ENCODE measurements at places on chromosomes 7 and 10.

DNA sequence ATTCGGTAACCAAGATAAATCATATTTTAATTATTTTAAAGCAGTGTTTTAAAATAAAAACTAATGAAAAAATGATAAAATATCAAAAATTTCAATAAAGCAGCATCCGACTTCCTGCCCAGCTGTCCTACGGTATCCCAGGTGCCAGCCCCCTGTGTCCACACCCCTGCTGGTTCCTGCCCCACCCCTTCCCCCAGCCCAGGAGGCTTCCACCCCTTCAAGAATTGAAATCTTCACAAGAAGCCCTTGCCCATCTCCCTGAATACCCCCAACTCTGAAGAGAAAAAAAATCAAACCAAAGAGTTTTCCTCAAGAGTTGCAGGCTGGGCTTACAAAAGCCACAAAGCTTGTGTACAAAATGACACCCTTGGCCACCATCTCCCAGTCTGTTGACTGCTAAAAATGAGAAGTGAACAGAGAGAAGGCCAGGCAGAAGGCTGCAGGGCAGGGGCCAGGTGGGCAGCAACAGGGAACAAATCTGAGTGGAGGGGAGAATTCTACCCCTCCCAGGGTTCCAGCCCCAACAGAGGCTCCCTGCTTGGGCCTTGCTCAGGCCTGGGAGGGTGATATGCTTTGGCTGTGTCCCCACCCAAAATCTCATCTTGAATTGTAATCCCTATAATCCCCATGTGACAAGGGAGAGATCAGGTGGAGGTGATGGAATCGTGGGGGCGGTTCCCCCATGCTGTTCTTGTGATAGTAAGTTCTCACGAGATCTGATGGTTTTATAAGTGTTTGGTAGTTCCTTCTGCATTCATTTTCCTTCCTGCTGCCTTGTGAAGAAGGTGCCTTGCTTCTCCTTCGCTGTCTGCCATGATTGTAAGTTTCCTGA, 14.5 kb downstream of the GPRIN2 start:
- no peak for DNase-seq

DNA sequence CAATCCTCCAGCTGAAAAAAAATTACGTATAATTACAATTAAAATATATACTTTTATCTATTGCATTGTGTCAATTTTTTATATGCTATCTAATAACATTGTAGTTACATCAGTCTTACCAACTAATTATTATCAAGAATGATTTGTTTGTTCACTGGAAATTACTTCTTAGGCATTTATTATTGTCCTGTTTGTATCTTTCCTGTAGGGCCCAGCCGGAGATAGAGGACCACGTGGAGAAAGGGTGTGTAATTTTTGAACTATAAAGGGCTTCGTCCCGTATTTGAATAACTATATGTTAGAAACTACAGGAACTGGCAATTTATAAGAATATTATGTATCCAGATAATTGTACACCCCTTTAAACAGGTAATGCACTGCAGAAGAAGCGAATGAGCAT, 4.1 kb downstream of the COL1A2 start:
- DNase-seq, result no peak

GRCh38 chr7:414681-415560, 104.7 kb downstream of the PDGFA start:
- no peak for DNase-seq

DNA sequence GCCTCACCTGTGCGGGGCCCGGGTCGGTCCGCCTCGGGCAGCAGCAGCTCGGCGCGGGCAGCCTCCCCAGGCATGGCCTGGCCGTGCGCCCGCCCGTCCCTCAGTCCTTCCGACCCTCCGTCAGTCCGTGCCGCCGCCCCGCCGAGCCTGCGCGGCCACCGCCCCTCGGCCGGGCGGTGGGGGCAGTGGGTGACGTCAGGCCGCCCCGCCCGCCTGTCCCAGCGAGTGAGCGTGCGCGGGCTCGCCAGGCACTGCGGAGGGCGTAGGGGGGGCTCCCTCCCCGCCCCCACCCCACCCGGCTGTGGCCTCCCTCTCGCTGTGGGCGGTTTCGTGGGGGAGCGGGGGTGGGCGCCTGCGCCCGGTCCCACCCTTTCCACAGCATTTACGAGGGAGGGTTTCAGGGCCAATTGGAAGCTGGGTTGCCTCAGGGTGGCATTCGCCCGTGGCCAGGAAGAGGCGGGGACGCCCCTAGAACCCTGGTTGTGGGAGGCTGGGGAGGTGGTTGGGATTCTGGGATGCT, at the start of gene NACAD:
Gene NACAD, minus strand, starts transcription at position 149 of the 520 bp plus-strand sequence. Its CDS starts 75 bp downstream, at position 74.
- DNase-seq, result no peak

DNA sequence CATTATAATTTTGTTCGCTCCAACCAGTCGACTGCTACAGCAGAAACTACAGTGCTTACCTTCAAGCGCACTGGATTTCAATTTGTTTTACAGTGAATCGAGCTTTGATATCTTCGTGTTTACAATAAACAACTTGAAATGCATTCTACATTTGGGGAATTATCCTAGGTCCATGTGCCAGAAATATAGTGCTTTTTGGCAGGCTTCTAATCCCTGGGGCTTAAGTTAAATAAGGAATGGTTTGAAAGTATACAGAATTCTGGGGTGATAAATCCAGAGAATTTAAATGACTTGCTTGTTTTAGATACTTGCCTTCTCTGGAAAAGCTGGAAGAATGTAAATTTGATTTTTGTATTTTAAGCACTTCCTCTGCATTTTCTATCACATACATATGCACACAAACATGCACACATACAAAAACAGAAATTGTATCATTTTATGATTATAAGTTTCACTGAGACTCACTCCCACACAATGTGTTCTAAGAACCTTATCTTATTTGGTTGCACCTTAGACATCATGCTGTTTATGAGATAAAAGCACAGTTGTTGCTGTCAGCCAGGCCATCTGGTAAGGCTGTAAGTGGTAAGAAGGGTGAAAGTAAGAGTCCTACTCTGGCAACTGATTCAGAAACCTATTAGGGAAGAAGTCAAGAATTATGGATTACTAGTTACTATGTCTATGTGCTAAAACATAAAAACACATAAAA, 347.2 kb upstream of the KCND2 start:
- DNase-seq, result no peak

- no peak for DNase-seq
Measured at GRCh38 chr7:93817526-93817925, 73.0 kb downstream of the TFPI2 start.

DNA sequence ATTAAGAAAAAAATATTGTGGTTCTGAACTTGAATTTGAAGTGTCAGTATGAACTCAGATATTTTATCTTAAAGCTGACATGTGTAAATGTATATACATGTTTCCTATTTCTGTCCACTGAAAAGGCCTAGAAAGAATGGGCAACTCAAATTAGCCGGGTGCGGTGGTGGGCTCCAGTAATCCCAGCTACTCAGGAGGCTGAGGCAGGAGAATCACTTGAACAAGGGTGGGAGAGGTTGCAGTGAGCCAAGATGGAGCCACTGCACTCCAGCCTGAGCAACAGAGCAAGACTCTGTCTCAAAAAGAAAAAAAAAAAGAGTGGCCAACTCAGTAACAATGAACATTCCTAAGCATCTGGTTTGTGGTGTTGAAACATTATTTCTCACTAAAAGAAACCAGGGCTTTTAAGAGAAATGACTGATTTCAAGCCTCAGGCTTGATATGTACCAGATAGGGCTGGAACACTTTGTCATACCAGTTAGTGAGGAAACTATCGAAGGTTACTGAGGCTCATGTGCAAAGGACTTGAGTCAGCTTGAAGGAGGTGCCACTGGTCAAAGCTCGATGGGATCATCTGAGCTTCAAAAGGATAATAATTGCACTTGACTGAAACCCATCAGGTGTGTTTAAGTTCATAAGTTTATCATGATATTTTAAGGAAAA, 40.5 kb downstream of the AOAH start:
- no peak for DNase-seq

Measured in cortex of kidney (tissue), 1 donor.